ENCODE measurements at places on chromosomes 2 and 18. TPM values are rescaled to one million over a fixed set of nuclear protein-coding genes. Genes with fewer than 3 reads are reported as not detected.

CNTNAP5 gene
- not detected for total RNA-seq

SRD5A2 gene
- total RNA-seq = not detected

GRCh38 chr2:61737841-61738240 is 116.0 kb downstream of the FAM161A start:
- no peak overlapping the region for H3K4me3 ChIP-seq
- H3K27ac ChIP-seq = no peak overlapping the region
- peaks cover 4% of the 10 kb centered on the region for H3K4me1 ChIP-seq

- H3K27me3 ChIP-seq = no peaks in the 10 kb centered on the region
- H3K27ac ChIP-seq = no peak overlapping the region
- no peak overlapping the region for H3K4me3 ChIP-seq
- no peaks in the 10 kb centered on the region for H3K4me1 ChIP-seq
These were observed 54.9 kb upstream of the CDCA7 start for GRCh38 chr2:173299764-173300163.

GRCh38 chr2:138267161-138267901 is 234.2 kb upstream of the SPOPL start:
- DNase-seq = no peak
- no peaks in the 10 kb centered on the region for H3K27me3 ChIP-seq
- H3K36me3 ChIP-seq = no peaks in the 10 kb centered on the region
- no peak overlapping the region for H3K4me3 ChIP-seq
- H3K4me1 ChIP-seq = no peaks in the 10 kb centered on the region

DNA sequence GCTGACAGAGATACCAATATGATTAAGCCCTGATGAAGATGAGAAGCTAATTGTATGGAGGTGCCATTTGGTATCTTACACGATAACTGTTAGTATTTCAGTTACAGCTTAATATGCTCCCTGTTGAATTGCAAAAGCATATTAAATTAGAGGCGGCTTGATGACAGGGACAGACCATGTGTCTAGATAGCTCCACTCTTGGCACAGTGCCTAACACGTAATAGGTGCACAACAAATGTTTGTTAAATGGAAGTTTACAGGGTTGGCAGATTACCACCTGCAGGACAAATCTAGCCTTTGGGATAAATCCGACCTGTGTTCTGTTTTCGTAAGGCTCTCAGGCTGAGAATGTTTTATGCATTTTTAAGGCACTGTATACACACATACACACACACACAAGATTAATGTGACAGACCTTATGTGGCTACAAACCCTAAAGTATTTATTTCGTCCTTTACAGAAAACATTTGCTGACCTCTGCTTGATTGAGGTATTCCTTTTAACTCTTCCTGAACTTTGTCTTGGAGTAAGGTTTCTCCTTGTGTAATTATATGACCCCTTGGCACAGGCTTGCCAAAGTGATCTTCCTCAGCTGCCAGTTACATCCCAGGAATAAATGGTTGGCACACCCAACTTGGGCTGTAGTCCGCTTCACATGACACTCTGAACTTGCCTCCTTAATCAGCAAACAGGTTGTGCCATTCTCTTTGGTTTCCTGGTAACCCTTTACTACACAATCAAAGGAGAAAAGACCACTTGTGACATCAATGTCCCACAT is 348.9 kb downstream of the HRH4 start:
- no peaks in the 10 kb centered on the region for H3K36me3 ChIP-seq
- no peaks in the 10 kb centered on the region for H3K4me1 ChIP-seq
- H3K27me3 ChIP-seq = no peaks in the 10 kb centered on the region
- no peak for DNase-seq
- H3K4me3 ChIP-seq = no peak overlapping the region
- H3K27ac ChIP-seq = no peak overlapping the region

GRCh38 chr2:96580771-96581170 is 44.2 kb downstream of the ARID5A start:
- peaks cover 2% of the 10 kb centered on the region for H3K36me3 ChIP-seq
- no peaks in the 10 kb centered on the region for H3K27me3 ChIP-seq
- peaks cover 12% of the 10 kb centered on the region for H3K4me1 ChIP-seq

- peaks cover 45% of the 10 kb centered on the region for H3K4me1 ChIP-seq
- H3K4me3 ChIP-seq = no peak overlapping the region
- no peaks in the 10 kb centered on the region for H3K27me3 ChIP-seq
- no peak overlapping the region for H3K27ac ChIP-seq
- no peaks in the 10 kb centered on the region for H3K36me3 ChIP-seq
These were observed 130.2 kb downstream of the DTNA start for GRCh38 chr18:34840256-34840826.

- H3K27me3 ChIP-seq = no peaks in the 10 kb centered on the region
- H3K27ac ChIP-seq = peak overlapping the region; percentile 51
- no peaks in the 10 kb centered on the region for H3K4me1 ChIP-seq
- H3K36me3 ChIP-seq = no peaks in the 10 kb centered on the region
- peak overlapping the region; percentile 25 for H3K4me3 ChIP-seq
These were observed 4.6 kb downstream of the WIPF1 start for GRCh38 chr2:174593041-174593440.

DNA sequence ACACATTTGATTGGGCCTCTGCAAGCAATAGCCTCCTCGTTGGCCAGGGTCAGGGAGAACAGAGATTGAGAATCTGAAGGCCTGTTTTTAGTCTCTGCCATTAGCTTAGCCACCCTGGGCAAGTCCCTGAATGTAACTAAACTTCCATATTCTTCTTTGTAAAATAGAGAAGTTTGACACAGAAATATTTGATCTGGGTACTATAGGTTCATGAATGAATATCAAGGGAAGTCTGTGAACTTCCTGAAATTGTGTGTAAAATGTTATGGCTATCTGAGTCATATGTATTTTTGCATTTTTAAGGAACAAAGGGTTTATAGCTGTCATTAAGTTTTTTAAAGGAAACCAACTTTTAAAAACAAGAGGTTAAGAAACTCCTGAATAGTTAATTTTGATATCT is 23.2 kb downstream of the RND3 start:
- H3K27ac ChIP-seq = no peak overlapping the region
- DNase-seq = no peak
- H3K4me3 ChIP-seq = no peak overlapping the region
- H3K27me3 ChIP-seq = no peaks in the 10 kb centered on the region

All from psoas muscle (tissue), 8 donors.